ENCODE measurements at places on chromosomes 6 and 20. TPM values are rescaled to one million over a fixed set of nuclear protein-coding genes. Genes with fewer than 3 reads are reported as not detected.

- no peak for DNase-seq
These were observed 849.9 kb upstream of the EPHA7 start for GRCh38 chr6:94269256-94269655.

GRCh38 chr6:103617642-103618041 lies 1242.1 kb downstream of the HACE1 start:
- no peak for DNase-seq

DNA sequence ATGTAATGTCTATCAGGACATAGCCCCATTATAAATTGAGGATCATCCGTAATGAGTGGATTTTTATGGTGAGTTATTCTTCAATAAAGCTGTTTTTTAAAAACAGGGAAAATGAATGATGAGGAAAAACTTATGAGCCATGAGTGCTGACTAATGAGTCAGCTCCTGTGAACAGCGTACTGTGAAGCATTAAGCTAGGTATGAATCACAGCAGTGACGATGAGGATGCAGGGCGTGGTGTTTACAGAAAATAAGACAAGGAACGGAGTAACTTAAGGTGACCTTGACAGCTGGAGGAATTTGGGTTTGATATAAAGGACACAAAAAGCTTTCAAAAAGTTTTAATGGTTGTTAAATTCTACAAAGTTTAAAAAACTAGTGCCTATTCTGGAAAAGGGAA lies 96.3 kb downstream of the FOXF2 start:
- DNase-seq = peak; percentile 21

- DNase-seq = no peak
These were observed 17.2 kb downstream of the C6orf132 start for GRCh38 chr6:42125231-42125630.

- peak; percentile 10 for DNase-seq
These were observed 593.0 kb downstream of the FRK start for GRCh38 chr6:115467726-115468125.

DNA sequence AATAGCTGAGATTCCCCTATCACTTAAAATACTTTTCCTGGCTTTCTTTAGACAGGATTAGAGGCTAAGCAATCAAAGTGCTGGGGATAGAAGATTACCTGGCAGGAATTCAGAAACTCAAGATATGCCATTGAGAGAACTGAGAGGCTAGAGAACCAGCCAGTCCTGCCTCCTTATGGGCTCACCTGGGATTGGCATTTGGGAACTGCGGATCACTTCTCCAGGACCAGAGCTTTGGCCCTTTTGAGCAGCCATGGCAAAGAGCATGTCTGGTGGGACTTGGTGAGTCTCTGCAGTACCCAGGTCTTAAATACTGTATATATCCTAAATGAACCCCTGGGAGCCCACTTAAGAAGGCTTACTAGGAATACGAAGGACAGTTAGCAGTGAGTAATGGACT lies 399.1 kb downstream of the BTBD3 start:
- no peak for DNase-seq

- no peak for DNase-seq
These were observed 522.1 kb upstream of the BTBD3 start for GRCh38 chr20:11395581-11395980.

GRCh38 chr20:23046431-23046830 lies 3.0 kb downstream of the THBD start:
- DNase-seq = peak; percentile 68

DNA sequence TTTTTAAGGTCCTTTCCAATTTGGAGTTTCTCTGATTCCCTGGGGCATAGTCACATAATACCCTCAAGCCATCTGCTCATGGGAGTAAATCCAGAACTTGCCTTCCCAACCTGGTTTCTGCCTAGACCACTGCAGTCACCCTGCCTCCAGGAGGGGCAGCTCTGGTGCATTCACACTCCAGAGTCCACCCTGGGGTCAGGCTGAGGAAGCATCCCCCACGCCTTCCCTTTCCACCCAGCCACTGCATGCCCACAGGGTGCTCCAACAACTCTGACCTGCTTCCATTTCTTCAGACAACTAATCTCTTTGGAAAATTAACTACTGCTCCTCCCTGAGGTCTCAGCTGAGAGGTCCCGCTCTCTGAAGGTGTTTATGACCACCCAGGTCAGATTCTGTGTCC lies 211.4 kb upstream of the RIN2 start:
- DNase-seq = no peak

- no peak for DNase-seq
These were observed 44.6 kb upstream of the TBC1D7 start for GRCh38 chr6:13372688-13373487.

DNA sequence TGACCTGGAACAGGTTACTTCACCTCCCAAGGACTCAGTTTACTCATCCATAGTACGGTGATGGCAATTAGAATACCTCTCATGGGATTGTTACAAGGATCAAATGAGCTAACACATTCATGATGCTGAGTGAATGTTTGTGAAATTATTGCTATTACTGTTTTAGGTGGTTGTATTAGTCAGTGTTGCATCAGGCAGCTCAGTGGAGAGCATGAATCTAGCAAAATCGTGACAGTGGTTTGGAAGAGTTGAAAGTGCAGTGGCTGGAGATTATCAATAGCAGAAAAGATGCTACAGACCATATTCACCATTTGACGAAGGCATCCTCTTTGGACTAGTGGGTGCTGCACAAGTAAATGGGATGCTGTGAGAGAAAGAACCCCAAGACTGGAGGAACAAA lies 50.4 kb upstream of the CTNNBL1 start:
- DNase-seq = no peak

Gene CDH4
- not detected for total RNA-seq

Gene NR2E1
- total RNA-seq = not detected

Gene IPCEF1
- total RNA-seq = 0.57 TPM

Gene HDAC2
- total RNA-seq = 131 TPM

Gene ERVFRD-1
- total RNA-seq = not detected

Measured in PC-9 (cell line).